ENCODE measurements at places on chromosomes 4 and X.

DNA sequence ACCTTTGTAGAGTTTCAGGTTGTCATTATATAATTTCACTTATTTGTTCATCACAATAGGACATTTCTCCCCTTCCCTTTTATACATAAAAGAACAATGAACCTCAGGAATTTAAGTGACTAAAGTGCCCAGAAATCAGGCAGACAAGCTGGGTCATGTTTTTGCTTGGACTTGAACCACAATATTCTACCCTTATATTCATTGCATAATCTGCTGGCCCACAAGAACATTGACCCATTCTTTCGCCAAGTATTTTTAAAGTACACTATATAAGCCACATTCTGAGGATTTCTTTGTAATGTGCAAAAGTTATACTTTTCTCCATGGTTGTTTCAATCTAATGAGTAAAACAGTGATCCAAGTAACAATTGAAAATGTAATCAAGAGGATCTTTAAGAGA, 637.5 kb upstream of the SLIT2 start:
- no peak for DNase-seq

DNA sequence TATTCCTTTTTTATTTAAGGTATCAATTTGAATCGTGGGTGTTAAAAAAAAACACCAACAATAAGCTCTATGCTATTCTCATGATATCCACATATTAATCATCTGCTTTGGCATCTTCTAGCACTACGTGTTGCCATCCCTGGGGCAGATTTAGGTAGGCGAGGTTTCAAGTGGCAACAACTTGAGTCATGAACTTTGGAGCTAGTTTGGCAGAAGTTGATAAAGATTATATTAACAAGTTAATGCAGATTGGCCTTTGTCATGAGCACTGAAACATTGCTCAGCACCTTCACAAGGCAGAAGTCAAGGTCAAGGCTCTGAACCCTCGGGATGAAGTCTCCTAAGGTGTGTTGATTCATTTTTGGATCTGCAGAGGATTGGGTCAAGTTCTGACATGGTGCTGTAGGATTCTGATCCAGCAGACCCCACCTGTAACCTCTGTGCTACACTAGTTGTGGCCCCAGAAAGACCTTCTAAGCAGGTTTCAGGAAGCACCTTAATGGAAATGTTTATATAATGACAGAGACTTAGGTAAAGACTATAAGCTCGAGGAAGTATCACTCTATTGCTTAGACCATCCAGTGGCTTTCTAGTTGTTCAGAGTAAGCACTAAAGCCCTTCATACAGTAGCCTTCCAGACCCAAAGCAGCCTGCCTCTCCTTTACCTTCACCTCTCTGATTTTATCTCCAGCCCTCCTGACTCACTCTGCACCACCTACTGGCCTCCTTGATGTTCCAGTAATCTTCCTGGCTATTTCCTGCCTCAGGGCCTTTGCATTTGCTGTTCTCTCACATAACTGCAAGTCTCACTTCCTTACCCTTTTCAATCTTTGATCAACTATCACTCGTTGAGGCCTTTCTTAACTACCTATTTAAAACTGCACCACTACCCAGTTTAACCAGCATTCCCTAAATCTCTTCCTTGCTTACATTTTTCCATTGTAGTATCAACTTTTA, 117.0 kb upstream of the SLC4A4 start:
- DNase-seq, result no peak

GRCh38 chr4:85495621-85496020, 20.7 kb downstream of the ARHGAP24 start:
- no peak for DNase-seq

DNA sequence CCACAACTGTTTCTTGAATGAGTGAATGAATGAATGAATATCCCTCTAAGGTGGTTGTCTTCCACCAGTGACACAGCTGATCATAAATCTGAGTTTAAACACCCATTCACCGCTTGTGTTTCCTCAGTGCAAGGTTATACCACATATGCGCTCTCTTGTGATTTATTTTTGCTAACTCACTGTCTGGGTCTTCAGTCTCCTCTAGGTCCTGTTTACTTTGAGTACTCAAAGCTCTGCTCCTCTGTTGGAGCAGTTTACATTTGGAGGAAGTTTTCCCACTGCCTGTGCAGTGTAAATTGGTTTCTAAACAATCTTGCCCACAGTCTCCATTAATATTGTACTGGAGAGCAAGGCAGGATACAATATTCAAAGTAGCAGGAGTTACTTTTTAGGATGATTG, 212.6 kb upstream of the JADE1 start:
- no peak for DNase-seq

GRCh38 chrX:38754102-38754790, 47.0 kb upstream of the MID1IP1 start:
- peak; percentile 31 for DNase-seq

- no peak for DNase-seq
These were observed 1023.0 kb upstream of the GRID2 start for GRCh38 chr4:91280551-91281290.

GRCh38 chrX:8897259-8897658, 96.1 kb upstream of the FAM9A start:
- no peak for DNase-seq

GRCh38 chr4:8197521-8197920, 1.6 kb upstream of the SH3TC1 start:
- DNase-seq, result no peak

Data from BE2C (cell line).